ENCODE measurements at places on chromosomes 5 and 9. TPM values are rescaled to one million over a fixed set of nuclear protein-coding genes. Genes with fewer than 3 reads are reported as not detected.

SCGB3A2 gene
- total RNA-seq, result not detected

PCDHB11 gene
- 0.09 TPM for total RNA-seq

INSL4 gene
- 1.0 TPM for total RNA-seq

IFNA5 gene
- not detected for total RNA-seq

DMRT2 gene
- 4.0 TPM for total RNA-seq

BARHL1 gene
- not detected for total RNA-seq

ZNF483 gene
- 2.3 TPM for total RNA-seq

MCTP1 gene
- total RNA-seq, result 1.3 TPM

LURAP1L gene
- total RNA-seq, result 12.1 TPM

IL7R gene
- total RNA-seq, result 1.4 TPM

FRMD3 gene
- total RNA-seq, result 0.56 TPM

OTULINL gene
- 0.99 TPM for total RNA-seq

GPRIN1 gene
- 5.3 TPM for total RNA-seq

PAEP gene
- not detected for total RNA-seq

Data from airway epithelial cell (primary cell).